ENCODE measurements at places on chromosomes 5 and 9. TPM values are rescaled to one million over a fixed set of nuclear protein-coding genes. Genes with fewer than 3 reads are reported as not detected.
A peak's percentile ranks its signal among the peaks of the same experiment; 100 is the strongest.

DNA sequence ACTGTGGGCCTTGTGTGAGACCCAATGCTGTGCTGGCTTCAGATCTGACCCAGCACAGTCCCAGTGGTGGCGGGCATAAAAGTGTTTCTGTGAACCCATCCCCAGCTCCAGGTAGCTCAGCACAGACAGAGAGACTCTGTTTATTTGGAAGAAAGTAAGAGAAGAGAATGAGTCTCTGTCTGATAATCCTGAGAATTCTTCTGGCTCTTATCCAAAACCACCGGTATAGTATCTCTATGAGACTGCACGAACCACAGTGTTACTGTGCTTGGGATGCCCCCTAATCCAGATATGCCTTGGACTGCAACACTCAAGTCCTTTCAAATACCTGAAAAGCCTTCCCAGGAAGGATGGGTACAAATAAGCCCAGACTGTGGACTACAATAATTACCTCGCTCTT lies 1660.8 kb upstream of the ACO1 start:
- no peak overlapping the region for H3K4me3 ChIP-seq
- H3K4me1 ChIP-seq, result no peaks in the 10 kb centered on the region
- no peaks in the 10 kb centered on the region for H3K36me3 ChIP-seq
- no peak for DNase-seq
- H3K27me3 ChIP-seq, result no peaks in the 10 kb centered on the region

DNA sequence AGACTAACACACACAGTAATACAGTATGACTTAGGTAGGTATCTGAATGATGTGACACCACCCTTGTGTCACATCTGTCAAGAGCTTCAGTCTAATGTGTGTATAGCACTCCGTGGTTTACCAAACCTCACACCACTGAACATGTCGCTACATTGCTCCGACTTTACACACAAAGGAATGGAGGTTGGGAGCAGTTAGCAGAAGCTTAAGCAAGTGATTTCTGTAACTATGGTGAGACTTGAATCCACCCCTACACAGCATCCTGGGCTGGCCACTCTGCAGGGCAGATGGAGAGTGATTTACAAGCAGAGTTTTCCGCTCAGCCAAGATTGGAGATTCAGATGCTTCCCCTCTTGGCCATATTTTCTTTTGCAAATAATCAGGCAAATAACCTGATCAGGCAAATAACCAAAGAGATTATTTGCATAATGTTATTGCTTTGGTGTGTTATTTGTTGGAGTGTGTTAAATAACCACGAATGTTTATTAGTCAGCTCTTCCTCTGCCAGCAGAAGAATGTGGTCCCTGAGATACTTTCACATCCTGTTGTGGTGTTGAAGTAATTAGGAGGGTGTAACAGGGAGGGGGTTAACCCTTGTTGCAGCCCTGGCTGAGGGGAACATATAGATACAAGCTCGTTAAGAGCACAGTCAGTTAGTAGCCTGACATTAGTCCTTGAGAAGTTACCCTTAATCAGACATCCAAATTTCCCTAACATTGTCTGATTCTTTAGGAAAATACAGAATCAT lies 92.8 kb downstream of the SNX18 start:
- H3K4me3 ChIP-seq, result no peak overlapping the region
- H3K27me3 ChIP-seq, result no peaks in the 10 kb centered on the region
- no peak for DNase-seq
- H3K4me1 ChIP-seq, result no peaks in the 10 kb centered on the region
- no peak overlapping the region for H3K27ac ChIP-seq
- H3K36me3 ChIP-seq, result no peaks in the 10 kb centered on the region

The ADGRV1 gene
- total RNA-seq, result 74.9 TPM

DNA sequence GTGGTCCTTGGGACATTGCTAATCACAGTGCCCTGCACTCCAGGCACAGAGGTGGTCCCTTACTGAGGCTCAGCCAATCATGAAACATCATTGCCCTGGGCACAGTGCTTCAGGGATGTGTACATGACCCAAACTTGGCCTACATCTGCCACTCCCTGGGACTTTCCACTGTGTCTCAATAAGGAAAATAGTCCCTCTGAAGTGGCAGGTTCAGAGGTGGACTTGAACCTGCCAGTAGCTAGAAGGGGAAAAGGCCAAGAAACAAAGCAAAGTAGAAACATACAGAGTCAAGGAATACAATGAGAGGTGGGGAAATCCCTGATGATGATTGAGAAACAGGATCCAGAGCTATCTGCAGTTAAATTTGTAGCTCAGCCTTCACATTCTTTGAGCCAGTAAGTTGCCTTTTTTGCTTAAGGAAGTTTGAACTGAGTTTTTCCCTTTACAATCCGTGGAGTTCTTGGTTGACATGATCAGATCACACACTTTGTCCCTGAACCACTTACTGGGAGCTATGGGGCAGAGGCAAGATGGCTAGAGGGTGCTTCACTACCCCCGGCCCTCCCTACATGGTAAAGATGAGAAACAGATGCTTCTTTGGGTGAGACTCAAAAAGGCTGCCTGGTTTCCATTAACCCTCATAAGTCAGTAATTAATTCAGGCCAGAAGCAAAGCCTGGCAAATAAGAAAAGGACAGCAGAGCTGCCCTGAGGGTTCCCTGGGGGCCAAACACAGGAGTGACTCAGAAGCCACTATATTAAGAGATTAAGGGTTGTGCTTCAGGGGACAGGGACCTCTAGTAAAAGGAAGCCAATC lies 57.6 kb downstream of the SH3TC2 start:
- H3K27ac ChIP-seq, result peak overlapping the region; percentile 36
- peak; percentile 31 for DNase-seq
- no peaks in the 10 kb centered on the region for H3K36me3 ChIP-seq

- no peaks in the 10 kb centered on the region for H3K27me3 ChIP-seq
- no peak for DNase-seq
- H3K4me1 ChIP-seq, result peaks cover 4% of the 10 kb centered on the region
- H3K4me3 ChIP-seq, result no peak overlapping the region
- no peaks in the 10 kb centered on the region for H3K36me3 ChIP-seq
Observed at GRCh38 chr9:82549174-82549821, 513.6 kb downstream of the RASEF start.

The CERT1 gene
- total RNA-seq, result 42.0 TPM

DNA sequence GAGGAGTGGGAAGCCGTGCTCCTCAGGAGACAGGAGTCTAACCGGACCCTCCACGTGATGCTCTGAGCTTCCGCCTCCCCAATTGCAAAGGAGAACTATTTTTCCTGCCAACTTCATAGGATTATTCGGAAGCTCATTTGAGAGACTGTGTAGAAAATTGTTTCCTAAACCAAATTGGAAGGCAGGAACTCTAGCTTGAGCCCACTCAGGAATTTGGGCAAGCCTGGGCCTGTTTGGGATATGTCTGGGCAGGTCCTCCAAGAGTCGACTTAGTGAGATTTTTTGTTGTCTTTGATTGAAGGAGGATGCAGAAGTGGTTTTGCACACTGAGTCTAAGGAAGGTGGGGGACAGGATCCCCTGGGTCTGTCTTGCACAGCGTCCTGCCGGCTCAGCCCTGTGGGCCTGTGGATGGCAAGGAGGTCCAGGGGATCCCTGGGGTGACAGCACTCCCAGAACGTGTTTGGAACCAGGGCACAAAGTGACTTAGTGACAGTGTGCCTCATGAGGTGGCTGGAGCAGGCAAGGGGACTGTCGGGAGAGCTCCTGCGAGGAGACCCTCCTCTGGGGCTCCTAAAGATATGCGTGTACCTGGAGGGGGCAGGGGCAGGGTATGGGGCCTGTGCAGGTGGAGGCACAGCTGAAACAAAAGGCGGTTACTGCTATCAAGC lies 283.3 kb downstream of the NSG2 start:
- no peaks in the 10 kb centered on the region for H3K36me3 ChIP-seq
- H3K27me3 ChIP-seq, result peaks cover 3% of the 10 kb centered on the region
- H3K27ac ChIP-seq, result no peak overlapping the region
- H3K4me3 ChIP-seq, result no peak overlapping the region
- H3K4me1 ChIP-seq, result peaks cover 3% of the 10 kb centered on the region
